A375 (cell line): ENCODE measurements at places on chromosomes 13 and 19. TPM values are rescaled to one million over a fixed set of nuclear protein-coding genes. Genes with fewer than 3 reads are reported as not detected.

Gene PLVAP
- total RNA-seq, result 0.11 TPM in 1 of 2 replicates, not detected in the other

Gene BST2
- total RNA-seq, result 1.3 and 4.5 TPM in 2 replicates

Gene KLK3
- total RNA-seq, result not detected in 2 replicates

Gene PEAK3
- total RNA-seq, result not detected in 2 replicates

Gene INSL3
- total RNA-seq, result not detected in 2 replicates

Gene C19orf81
- 5.2 and 13.8 TPM in 2 replicates for total RNA-seq

Gene DCUN1D2
- total RNA-seq, result 15.0 and 23.1 TPM in 2 replicates

Gene IL4I1
- total RNA-seq, result 0.19 TPM in 1 of 2 replicates, not detected in the other

Gene EID2B
- total RNA-seq, result 7.3 and 11.8 TPM in 2 replicates

Gene PBX4
- 5.2 and 6.6 TPM in 2 replicates for total RNA-seq

Gene URAD
- total RNA-seq, result not detected in 2 replicates

Gene CABP5
- not detected in 2 replicates for total RNA-seq

Gene CLDN10
- total RNA-seq, result not detected in 2 replicates

Gene NLRP5
- total RNA-seq, result 0.03 and 0.04 TPM in 2 replicates

Gene PLPP2
- 102 TPM in 2 replicates for total RNA-seq

Gene KLK13
- not detected in 2 replicates for total RNA-seq

Gene MUC16
- total RNA-seq, result not detected in 2 replicates

Gene RNF113B
- 0.23 TPM in 1 of 2 replicates, not detected in the other for total RNA-seq

Gene LSR
- 3.6 and 4.5 TPM in 2 replicates for total RNA-seq

Gene SYNGR4
- total RNA-seq, result not detected in 2 replicates

Gene EPSTI1
- 0.72 TPM in 1 of 2 replicates, not detected in the other for total RNA-seq

Gene LYPD3
- 0.85 and 0.94 TPM in 2 replicates for total RNA-seq

Gene AXL
- total RNA-seq, result 302 and 303 TPM in 2 replicates

Gene CYP2S1
- total RNA-seq, result 0.05 and 0.75 TPM in 2 replicates

Gene ZNF793
- total RNA-seq, result 1.7 and 1.9 TPM in 2 replicates

Gene ZNF579
- 5.2 and 5.4 TPM in 2 replicates for total RNA-seq

Gene ZNF575
- 0.11 TPM in 1 of 2 replicates, not detected in the other for total RNA-seq

Gene TUBB4A
- 0.60 and 0.85 TPM in 2 replicates for total RNA-seq
